HEK293T (cell line): ENCODE measurements at places on chromosomes 1 and 21.

DNA sequence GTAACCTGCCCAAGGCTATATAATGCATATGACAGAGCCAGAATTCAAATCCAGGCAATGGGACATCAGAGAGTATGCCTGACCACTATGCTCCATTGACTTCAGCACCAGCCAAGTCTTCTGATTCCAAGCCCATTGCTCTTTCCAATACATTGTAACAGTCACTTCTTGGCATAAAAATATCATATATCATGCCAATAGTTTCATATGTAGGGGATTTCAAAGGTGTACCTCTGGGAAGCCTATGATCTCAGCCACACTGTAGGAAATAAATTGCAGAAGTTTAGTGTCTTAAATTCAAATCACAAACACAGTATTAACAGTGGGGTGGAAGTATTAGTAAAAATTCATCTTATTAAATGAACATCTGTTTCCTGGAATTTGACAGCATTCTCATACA is 30.0 kb upstream of the ROR1 start:
- DNase-seq = no peak

GRCh38 chr1:84889437-84889836 is 3.6 kb downstream of the LPAR3 start:
- DNase-seq = no peak

- DNase-seq = no peak
Measured at GRCh38 chr1:238469146-238469631, 578.5 kb upstream of the ZP4 start.

GRCh38 chr1:167502192-167502551 is 16.2 kb downstream of the CD247 start:
- no peak for DNase-seq

GRCh38 chr1:222286011-222286410 is 261.9 kb downstream of the HHIPL2 start:
- DNase-seq = no peak

GRCh38 chr1:225691861-225692516 is 39.1 kb upstream of the ENAH start:
- no peak for DNase-seq

- DNase-seq = no peak
Measured at GRCh38 chr1:66210635-66211244, 323.2 kb upstream of the SGIP1 start.

- no peak for DNase-seq
Measured at GRCh38 chr1:36225283-36225899, 1.1 kb downstream of the THRAP3 start.

GRCh38 chr21:15820852-15821379 is 91.1 kb downstream of the USP25 start:
- DNase-seq = no peak
